ENCODE measurements at places on chromosomes 16 and 17.

DNA sequence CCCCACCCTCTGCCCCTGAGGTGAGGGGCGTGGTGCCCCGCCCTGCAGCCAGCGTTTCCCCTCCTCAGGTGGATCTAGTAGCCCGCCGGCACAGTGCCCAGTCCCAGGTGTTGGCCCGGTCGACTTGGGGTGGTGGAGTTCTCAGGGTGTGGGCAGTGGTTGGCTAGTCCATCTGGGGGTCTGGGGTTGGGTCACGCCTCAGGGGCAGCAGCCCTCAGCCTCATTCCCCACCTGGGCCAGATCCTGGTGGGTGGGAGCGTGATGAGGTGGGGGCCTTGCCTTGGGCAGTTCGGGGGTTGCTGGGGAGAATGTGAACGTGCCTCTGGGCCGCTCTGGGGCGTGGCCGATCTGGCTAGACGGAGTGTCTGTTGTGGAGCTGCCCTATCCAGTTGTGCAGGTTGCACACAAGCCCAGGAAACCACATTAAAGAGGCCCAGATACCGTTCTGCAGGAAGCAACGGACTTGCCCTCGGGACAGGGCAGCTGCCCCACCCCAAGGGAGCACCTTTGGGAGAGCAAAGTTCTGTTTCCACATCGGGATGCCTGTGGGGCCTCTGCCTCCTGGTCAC lies 32.0 kb downstream of the GSE1 start:
- DNase-seq = no peak

- DNase-seq = peak; percentile 74
Observed at GRCh38 chr16:8905795-8906591, 23.8 kb downstream of the LITAFD start.

DNA sequence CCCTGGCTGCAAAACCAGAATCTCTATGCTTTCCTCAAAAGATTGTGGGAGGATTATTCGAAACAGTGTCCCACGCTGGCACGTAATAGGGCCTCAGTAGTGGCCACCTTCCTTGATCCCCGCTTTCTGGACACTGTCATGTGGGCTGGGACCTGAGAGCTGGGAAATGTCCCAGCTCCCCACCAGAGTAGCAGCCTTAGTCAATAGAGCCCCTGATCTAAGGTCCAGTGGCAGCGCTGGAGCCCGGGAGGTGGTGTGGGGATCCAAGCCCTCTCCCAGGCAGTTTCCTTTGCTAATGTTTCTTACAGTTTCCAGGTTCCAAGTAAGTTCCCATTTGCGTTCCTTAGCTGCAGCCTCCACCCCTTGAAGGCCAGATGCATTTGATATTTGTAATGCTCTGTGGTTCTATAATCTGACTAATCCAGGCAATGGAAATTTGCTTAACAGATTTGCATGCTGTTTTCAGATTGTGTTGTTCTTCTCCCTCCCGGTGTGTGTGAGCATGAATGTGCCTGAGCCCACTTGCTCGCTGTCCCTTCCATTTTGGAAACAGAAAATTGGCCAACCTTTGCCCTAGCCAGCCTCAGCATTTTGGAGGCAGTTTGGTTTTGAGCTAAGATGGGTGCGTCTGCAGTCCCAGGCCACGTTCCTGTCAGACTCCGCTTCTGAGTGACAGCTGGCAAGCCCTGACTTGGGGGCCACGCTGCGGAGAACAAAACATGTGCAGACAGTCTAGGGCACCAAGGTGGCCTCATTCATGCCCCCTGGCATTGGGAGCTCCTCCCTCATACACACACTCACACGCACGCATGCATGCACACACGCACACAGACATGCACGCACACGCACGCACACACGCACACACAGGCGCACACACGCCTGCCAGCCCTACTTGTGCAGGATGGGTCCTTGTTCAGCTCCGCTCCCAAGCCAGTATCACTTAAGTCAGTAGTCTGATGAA lies 69.4 kb downstream of the CCDC182 start:
- peak; percentile 29 for DNase-seq

DNA sequence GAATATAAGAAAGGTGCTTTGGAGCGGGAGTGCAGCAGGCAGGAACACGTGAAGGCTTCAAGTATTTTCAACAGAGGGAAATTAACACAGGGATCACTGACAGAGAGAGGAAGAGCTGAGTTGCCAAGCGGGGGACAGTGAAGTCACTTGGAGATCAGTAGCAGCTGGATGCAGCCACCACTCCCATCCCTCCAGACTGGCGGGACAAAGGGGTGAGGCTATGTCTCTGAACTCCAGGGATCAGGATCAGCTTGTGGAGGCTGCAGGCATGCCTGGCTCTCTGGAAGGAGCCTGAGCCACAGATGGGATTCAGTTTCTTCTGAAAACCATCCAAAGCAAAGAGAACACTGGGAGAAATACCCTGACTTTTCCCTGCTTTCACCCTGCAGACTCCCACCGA lies 113.7 kb upstream of the IRX3 start:
- DNase-seq = peak; percentile 46

- no peak for DNase-seq
Observed at GRCh38 chr17:44177640-44178039, 7.1 kb downstream of the ASB16 start.

DNA sequence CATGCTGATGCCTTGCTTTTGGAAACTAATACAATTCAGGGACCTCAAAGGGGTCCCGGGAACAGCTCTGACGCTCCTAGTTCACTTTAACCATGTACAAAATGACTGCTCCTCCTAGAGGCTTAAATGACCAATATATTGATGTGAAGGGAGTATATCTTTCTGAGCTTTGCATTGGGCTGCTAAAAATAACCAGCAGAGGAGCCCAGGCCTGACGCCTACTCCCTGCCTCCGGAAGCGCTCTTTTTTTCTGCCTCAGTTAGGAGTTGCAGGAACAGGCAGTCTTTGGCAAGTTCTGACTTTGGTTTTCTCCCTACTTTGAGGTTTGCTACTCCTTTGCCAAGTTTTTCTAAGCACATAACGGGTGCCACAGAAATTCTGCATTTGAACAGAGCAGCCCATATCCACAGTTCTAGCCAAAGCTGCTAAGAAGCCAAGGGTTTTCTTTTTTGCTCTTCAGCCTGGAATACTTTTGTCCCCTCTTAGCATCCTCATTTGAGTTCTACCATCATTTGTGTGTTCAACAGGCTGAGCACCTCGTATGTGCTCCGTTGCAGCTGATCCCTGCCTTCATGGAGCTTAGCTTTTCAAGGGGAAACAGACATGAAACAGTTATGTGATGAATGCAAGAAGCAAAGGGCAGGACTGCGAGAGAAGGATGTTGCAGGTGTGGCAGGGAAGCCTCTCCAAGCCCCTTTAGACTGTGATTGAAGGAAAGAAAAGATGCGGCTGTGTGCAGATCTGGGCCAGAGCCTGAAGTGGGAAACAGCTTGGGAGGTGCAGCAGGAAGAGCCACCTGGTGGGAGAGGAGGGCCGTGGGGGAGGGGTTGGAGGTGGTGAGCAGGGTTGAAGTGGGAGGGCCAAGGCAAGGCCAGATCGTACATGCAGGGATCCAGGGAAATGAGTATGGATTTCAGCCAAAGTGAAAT lies 2.8 kb upstream of the NAGPA start:
- DNase-seq = peak; percentile 81

- DNase-seq = peak; percentile 88
Observed at GRCh38 chr17:82228842-82229697, at the start of gene SLC16A3. TSS of gene SLC16A3 (plus strand) at chr17:82229042. CDS start at chr17:82236009, 6,967 bp downstream.

DNA sequence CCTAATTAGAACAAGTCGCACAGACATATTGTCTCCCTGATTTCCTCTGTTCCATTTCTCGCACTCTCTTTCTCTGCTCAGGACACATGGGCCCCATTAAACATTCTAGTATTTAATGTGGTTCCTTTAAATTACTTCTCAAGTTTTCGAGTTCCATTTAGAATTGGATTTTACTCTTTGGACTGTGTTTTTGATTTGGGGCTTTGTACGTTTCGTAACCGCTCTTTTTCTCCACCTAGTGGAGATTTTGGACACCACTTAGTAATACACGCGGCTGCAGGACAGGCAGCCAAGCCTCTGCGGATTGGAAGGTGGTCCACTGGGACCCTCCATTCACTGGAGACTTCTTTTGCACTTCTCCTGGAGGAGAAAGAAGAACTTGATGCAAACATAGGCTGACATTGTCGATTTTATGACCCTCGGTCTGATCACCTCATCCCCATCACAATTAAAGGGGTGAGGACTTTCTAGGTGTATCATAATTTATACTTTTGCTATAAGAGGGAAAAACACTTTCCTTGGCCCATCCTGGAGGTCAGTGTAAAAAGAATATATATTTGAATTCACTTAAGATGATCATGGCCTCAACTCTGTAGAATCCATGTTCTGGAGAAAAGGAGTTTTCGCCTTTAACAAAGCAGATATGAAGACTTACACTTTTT lies 85.7 kb downstream of the NOG start:
- DNase-seq = peak; percentile 66

- peak; percentile 99 for DNase-seq
Observed at GRCh38 chr17:57874434-57875289, 24.8 kb upstream of the MRPS23 start.

- DNase-seq = no peak
Observed at GRCh38 chr17:17525311-17525710, 29.1 kb upstream of the RASD1 start.
